ENCODE measurements at places on chromosomes 12 and 14. TPM values are rescaled to one million over a fixed set of nuclear protein-coding genes. Genes with fewer than 3 reads are reported as not detected.

The MIP gene
- 0.26 TPM for total RNA-seq

The MTRFR gene
- total RNA-seq, result 10.7 TPM

The MANSC1 gene
- total RNA-seq, result 7.0 TPM

The RPL10L gene
- not detected for total RNA-seq

The NKX2-1 gene
- not detected for total RNA-seq

The ALDH2 gene
- total RNA-seq, result 136 TPM

The BICDL1 gene
- total RNA-seq, result under 0.01 TPM

The PPM1H gene
- total RNA-seq, result 0.95 TPM

The SLC6A15 gene
- total RNA-seq, result 1.0 TPM

The LHX5 gene
- total RNA-seq, result not detected

The ARHGDIB gene
- total RNA-seq, result 35.4 TPM

The C1QL4 gene
- total RNA-seq, result not detected

The MDM2 gene
- total RNA-seq, result 184 TPM

The PLEKHD1 gene
- under 0.01 TPM for total RNA-seq

The INHBE gene
- total RNA-seq, result not detected

The ATP2A2 gene
- 102 TPM for total RNA-seq

The KRT8 gene
- total RNA-seq, result 9.4 TPM

The MYO1H gene
- total RNA-seq, result not detected

The PLEKHG7 gene
- not detected for total RNA-seq

The PRH1 gene
- 10.3 TPM for total RNA-seq

The HOXC5 gene
- not detected for total RNA-seq

The RERG gene
- total RNA-seq, result not detected

The SIRT4 gene
- 2.5 TPM for total RNA-seq

The FZD10 gene
- 1.8 TPM for total RNA-seq

The APOF gene
- not detected for total RNA-seq

The ENDOU gene
- under 0.01 TPM for total RNA-seq

The PPP4R4 gene
- total RNA-seq, result not detected
